Psoas muscle (tissue), 8 donors: ENCODE measurements at places on chromosomes 16 and 17. TPM values are rescaled to one million over a fixed set of nuclear protein-coding genes. Genes with fewer than 3 reads are reported as not detected.

DNA sequence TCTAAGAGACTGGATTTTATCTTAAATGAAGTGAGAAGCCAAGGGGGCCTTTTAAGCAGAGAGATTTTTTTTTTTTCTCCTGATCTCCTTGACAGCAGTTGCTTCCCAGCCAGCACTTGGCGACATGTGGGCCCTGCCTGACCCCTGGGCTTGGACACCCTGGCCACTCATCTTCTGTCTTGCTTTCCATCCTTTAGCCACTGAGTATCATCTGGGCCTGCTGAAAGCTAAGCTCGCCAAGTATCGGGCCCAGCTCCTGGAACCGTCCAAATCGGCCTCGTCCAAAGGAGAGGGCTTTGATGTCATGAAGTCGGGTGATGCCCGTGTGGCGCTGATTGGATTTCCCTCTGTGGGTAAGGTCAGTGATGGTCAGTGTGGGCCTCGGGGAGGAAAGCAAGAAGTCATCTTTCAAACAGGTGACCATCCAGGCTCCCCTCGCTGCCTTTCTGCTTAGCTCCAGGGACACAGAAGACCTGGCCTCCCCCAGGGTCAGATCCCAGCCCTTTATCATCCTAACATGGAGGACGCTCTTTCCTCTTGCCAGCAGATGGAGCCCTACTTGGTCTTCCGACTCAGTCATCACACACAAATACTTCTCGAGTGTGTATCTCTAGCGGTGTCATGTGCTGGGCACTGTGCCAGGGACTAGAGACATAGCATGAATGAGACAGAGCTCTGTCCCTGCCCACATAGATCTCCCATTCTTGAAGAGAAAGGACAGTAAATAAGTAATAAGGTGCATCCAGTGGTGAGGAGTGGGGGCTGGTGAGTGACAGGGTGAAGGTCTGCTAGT lies 6.1 kb downstream of the DRG2 start:
- H3K4me3 ChIP-seq = no peak overlapping the region
- no peaks in the 10 kb centered on the region for H3K27me3 ChIP-seq
- peaks cover 67% of the 10 kb centered on the region for H3K36me3 ChIP-seq
- DNase-seq = peak; percentile 92

RSPRY1 gene
- polyA plus RNA-seq = 18.2 TPM

DNA sequence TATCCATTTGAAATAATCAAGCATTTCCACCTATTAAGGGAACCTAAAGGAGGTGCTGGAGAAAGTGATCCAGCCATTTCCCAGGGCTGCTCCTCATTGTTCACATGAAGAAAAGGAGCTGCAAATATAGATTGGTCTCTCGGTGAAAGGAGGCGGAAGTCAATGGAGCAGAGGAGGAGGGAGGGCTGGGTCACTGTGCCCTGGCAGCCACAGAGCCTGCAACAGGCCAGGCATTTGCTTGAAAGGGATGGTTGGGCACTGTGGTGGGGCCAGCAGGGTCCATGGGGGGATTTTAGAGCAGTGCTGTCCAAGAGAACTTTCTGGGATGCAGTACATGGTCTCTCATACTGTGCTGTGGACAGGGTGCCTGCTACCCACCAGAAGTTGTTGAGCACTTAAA lies 173.2 kb downstream of the CYLD start:
- no peak overlapping the region for H3K27ac ChIP-seq
- H3K36me3 ChIP-seq = no peaks in the 10 kb centered on the region
- H3K4me3 ChIP-seq = no peak overlapping the region

NOS2 gene
- polyA plus RNA-seq = 0.09 TPM

CEP295NL gene
- 0.04 TPM for polyA plus RNA-seq

- H3K36me3 ChIP-seq = no peaks in the 10 kb centered on the region
- H3K4me1 ChIP-seq = peaks cover 15% of the 10 kb centered on the region
- H3K27ac ChIP-seq = no peak overlapping the region
- peaks cover 2% of the 10 kb centered on the region for H3K27me3 ChIP-seq
Observed at GRCh38 chr16:55505333-55506015, 3.4 kb upstream of the LPCAT2 start.

- no peaks in the 10 kb centered on the region for H3K27me3 ChIP-seq
- no peaks in the 10 kb centered on the region for H3K36me3 ChIP-seq
- no peak overlapping the region for H3K4me3 ChIP-seq
Observed at GRCh38 chr17:32319548-32319905, 22.4 kb downstream of the C17orf75 start.

DNA sequence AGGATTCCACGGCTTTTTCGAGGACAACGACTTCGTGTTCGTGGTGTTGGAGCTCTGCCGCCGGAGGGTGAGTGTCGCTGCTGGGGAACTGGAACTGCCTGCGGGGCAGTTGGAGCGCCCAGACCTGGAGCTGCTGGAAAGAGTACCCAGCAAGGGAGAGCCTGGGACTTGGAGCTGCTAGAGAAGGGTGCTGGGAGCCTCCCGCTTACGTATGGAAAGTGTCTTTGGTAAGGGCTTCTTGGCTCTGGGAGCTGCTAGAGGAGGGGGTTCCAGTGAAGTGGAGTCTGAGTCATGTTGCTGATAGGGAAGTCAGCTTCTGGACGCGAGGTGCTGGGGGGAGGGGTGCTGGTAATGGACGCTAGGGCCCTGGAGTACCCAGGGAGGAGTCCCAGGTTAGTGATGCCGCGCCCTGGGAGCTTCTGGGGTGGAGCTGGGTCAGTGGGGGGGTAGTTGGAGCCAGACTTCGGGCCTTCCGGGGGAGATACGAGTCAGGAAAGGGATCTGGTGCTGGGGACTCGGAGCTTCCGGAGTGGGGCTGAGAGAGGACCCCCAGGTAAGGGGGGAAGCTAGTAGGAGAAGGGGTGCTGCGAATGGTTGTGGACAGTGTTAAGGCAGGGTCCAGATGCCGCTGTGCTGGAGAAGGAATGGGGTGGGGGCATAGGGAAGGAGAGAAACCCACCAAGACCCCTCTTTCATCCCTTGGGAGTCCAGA lies 741 bp downstream of the PLK1 start:
- H3K4me1 ChIP-seq = peaks cover 4% of the 10 kb centered on the region
- peak overlapping the region; percentile 65 for H3K4me3 ChIP-seq
- no peaks in the 10 kb centered on the region for H3K27me3 ChIP-seq
- no peak overlapping the region for H3K27ac ChIP-seq

HOXB7 gene
- 1.6 TPM for polyA plus RNA-seq

GRCh38 chr17:35795007-35795870 lies at the start of gene MMP28:
MMP28 (minus strand) TSS chr17:35795641; CDS start chr17:35795377, 264 bp downstream.
- no peaks in the 10 kb centered on the region for H3K36me3 ChIP-seq
- DNase-seq = peak; percentile 62
- peaks cover 48% of the 10 kb centered on the region for H3K27me3 ChIP-seq
- peaks cover 7% of the 10 kb centered on the region for H3K4me1 ChIP-seq
- no peak within 1 kb of the TSS for H3K27ac ChIP-seq

RPL27 gene
- 2,913 TPM for polyA plus RNA-seq

DNA sequence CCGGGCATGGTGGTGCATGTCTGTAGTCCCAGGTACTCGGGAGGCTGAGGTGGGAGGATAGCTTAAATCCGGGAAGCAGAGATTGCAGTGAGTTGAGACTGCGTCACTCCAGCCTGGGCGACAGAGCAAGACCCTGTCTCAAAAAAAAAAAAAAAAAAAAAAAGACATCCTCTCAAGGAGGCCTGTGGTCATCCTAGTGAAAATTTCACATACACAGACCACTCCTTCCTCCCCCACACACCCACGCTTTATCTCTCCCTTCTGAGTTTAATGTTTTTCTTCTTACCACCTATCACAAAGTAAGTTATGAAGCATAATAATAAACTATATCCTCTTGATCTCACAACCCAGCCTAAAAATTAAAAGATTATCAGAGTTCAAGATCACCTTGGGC lies 1.3 kb upstream of the NOL11 start:
- no peak overlapping the region for H3K27ac ChIP-seq
- DNase-seq = no peak
- no peaks in the 10 kb centered on the region for H3K27me3 ChIP-seq
- no peak overlapping the region for H3K4me3 ChIP-seq

DNA sequence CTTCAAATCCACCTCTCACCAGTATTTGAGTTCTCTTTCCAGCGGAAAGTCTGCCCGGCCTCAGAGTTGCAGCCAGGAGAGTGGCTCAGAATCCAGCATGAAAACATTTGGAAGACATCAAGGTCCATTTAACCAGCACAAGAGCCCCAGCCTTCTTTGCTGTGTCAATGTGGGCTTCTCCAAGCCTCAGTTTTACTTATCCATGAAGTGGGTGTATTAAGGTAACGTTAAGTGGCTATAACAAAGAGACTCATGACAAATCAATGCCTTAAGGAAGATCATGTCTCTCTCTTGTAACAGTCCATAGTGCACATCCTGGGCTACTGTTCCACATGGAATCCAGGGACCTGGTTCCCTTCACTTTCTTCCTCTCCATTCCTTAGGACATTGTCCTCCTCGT lies 959 bp upstream of the SPPL2C start:
- H3K4me1 ChIP-seq = peaks cover 4% of the 10 kb centered on the region
- DNase-seq = no peak
- no peak overlapping the region for H3K27ac ChIP-seq
- no peaks in the 10 kb centered on the region for H3K36me3 ChIP-seq

ST6GALNAC1 gene
- polyA plus RNA-seq = 0.58 TPM

KRT33B gene
- polyA plus RNA-seq = not detected

CTF1 gene
- 4.9 TPM for polyA plus RNA-seq
